ENCODE measurements at places on chromosomes 13 and 19.
A peak's percentile ranks its signal among the peaks of the same experiment; 100 is the strongest.

DNA sequence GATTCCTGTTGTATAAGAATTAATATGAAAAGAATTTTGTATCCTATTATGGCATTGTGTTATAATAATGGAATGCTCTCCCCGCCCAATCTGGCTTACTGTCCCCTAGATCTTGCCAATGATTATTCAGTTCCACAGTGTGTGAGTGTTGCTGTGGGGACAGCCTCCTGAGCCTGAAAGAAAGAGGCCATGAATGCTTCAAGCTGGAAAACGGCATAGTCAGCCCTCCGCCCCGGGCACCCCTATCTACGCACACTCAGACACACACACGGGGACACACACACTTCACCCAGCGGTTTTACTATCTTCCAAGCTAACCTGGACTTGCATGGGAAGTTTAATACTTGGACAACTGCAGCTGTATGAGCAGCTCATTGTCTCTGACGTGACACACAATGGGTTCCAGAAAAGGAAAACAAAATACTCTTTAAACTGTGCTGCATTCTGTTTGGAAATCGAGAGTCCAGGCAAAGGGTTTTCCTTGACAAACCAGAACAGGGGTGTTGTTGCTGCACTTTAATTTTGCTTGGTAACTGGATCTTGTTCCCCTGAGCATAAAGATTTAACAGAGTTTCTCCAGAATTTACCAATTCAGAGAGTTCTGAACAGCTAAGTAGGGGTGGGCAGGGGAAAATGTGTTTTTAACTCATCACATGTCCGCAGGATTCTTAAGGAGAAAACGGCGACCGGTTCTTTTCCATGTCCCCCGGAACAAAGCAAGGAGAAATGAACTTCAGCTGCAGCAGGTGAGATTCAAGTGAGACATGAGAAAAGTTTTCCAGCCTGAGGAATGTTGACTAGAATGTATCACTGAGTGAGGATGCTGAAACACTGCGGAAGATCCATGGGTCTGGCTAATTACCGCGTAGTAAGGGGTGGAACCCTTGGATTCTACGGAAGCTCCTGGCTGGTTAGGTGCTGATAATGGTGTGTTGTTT is 472.9 kb downstream of the FOXO1 start:
- DNase-seq, result no peak

- no peak for DNase-seq
These were observed 133.2 kb downstream of the VWA8 start for GRCh38 chr13:41827507-41828213.

DNA sequence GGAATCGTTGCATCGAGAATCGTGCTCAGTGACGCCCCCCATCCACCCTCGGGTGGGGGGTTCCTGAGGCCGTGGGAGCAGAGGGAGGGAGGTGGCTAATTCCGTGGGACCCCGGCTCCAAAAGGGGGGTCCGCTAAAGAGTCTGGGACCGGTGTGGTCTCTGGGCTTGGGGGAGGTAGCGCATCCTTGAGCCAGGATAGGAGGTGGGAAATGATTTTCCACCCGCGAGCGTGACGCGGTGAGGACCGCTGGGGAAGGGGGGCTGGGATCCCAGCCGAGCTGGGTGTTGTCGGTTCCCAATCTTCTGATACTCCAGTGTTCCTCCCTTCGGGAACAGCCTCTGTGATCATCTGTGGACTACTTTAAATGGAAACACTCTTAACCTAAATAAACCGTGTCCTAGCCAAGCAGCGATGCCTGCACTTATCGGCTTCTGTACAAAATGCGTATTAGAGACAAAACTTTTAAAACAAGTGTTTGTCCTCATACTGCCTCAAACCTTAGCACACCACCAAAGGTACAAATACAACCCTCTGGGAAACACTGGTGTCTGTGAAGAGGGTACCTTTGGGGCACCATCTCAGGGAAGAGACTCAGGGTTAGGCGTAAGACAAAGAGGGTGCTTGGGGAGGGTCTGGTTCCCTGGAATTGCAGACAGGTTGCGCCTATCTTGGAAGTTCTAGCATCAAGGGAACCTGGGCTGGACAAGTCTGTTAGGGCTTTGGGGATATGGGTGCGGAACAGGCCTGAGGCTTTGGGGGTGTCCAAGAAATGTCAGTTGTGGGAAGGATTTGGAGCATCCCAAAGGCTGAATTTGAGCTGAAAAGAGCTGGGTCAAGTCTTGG is 16.0 kb downstream of the KCNC3 start:
- no peak for DNase-seq

DNA sequence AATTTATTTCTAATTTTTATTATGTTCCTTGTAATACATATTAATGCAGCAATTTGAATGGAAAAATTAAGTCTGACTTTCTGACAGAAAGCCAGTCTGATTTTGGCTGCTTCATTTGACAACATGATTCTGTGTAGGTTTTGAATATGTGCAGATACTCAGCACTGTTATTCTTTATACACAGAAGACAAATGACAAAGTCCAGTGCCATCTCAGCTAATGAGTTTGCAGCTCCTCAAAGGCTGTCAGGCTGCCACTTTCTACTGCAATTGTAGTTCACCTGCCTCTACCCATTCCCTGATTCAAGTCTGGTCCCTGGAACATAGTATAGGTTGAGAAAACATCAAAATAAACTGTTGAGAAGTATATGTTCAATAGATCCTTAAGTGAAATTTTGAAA is 2.9 kb upstream of the CHAMP1 start:
- no peak for DNase-seq

GRCh38 chr19:15330801-15331418 is 1.4 kb downstream of the BRD4 start:
- no peak for DNase-seq

DNA sequence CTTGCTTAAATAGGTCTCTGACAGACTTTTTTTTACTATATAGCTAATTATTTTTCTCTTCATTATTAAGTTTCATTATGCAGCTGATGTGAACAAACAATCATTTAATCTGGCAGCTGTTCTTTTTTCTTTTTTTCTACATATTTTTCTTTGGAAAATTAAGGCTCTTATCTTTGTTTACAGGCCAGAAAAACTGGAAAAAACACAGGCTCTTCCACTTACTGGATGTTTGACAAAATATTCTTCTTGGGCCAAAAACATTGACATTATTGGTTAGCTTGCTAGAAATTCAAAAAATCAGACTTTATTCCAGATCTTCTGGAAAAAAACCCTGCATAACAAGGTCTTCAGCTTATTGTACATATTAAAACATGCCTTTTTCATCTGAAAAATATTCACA is 15.7 kb downstream of the ZNF66 start:
- no peak for DNase-seq

DNA sequence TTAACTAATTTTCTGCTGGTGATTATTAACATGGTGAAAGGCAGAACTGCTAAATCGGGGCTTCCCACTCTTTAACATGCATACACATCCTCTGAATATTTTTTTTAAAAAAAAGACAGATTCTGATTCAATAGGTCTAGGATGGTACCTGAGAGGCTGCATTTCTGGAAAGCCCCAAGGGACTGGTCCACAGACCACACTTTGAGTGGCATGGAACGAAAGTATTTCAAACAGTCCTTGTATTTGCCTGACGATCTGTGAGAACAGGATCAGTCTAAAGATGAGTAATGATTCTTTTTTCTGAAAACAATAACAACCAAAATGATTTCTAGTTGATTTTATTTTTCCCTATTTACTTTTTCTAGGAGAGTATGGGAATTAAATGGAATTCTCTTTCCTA is 16.7 kb upstream of the SPART start:
- no peak for DNase-seq

DNA sequence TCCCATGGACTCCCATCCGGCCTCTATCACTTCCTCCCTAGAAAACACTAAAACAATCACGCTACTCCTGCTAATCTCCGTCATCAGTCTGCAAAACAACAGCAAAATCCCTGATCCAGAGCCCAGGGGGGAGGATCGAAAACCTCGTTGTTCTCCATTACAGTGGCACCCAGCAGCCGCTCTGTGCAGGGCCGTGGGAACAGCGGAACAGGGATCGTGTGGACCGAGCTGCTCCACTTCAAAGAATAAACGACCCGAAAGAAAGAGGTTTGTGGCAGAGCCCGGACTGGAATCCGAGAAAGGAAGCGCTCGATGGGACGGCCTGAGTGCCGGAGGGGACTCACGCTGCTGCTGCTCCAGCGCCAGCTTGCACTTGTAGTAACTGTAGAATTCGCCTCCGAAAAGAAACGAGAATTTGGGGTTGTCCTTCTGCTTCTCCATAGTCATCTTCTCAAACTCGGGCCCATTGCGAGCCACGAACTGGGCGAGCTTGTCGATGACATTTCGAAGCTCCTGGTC is 652 bp downstream of the CHERP start:
- no peak for DNase-seq

GRCh38 chr19:56321989-56322440 is 7.4 kb upstream of the ZSCAN5A start:
- DNase-seq, result no peak

GRCh38 chr19:1076951-1077350 is 10.0 kb downstream of the ARHGAP45 start:
- peak; percentile 91 for DNase-seq

DNA sequence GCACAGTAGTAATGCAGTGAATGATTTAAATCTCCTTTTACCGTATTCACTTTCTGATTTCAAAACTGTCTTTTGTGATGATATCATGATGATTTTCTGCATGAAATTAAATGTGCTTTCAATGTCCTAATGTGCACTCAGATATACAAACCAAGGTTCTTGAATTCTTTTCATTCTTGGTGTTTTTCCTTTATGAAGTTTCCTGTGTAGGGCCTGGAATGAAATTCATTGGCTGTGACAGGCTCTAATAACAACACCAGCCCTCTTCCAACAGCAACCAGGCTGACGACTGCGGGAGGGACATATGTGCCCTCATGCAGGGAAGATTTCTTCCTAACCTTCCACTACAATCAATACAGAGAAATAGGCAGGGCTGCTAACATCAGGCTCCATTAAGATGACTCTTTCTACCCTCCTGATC is 1052.0 kb downstream of the DIAPH3 start:
- no peak for DNase-seq

DNA sequence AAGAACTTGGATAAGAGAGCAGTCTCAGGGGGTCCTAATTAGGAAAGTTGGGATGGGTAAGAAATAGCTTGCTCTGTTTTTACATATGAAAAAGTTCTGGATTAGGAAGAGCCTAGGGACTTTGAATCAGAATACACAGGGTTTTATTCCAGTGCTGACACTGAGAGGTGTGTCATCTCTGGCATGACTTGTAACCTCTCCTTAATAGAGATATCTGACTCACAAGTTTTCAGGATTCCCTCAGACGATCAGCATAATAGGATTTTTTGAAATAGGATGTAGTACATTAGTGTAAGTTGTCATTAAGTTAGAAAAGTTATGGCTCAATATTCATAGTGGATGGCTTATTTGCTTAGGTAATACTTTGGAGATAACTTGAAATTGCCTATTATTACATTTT is 555.2 kb upstream of the MIR17HG start:
- no peak for DNase-seq

DNA sequence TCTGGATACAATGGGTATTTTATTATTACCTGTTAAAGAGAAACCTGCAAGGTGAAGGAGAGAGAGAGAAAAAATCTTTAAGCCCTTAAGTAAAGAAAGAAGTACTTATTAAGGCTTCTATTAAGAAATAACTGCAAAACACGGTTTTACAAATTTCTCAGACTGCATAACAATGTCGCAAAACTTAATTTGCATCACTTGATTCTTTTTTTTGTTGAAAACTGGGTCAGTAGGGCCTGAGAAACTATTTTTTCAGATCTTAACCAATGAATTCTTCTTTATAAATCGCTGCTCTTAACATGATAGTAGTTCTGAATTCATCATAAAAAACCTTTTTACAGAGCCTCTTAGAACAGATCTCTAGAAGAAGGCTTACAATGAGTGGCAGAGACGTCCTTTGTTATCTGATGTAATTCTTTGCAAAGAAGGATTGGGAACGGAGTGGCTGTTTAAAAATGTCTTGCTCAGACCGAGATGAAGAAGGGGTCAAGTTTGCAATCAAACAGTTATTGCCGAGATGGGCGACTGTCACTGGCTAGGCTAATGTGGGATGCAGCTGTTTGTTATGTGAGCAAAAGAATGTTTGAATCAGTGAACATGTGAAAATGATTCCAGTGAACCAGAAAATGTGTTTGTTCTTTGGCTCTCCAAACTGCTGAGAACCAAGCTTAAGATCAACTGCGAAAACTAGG is 76.3 kb downstream of the ZNF536 start:
- DNase-seq, result no peak

- no peak for DNase-seq
These were observed 5.2 kb downstream of the LCP1 start for GRCh38 chr13:46176756-46177155.

- peak; percentile 99 for DNase-seq
These were observed at the start of the genes BCL2L12 and IRF3 for GRCh38 chr19:49665351-49666119. Gene BCL2L12, plus strand, starts transcription at chr19:49665933. Its CDS starts 760 bp downstream, at chr19:49666693. Gene IRF3, minus strand, starts transcription at chr19:49665857. Its CDS starts 1,019 bp downstream, at chr19:49664838.

- DNase-seq, result no peak
These were observed 18.9 kb upstream of the CLDN10 start for GRCh38 chr13:95533545-95534160.

DNA sequence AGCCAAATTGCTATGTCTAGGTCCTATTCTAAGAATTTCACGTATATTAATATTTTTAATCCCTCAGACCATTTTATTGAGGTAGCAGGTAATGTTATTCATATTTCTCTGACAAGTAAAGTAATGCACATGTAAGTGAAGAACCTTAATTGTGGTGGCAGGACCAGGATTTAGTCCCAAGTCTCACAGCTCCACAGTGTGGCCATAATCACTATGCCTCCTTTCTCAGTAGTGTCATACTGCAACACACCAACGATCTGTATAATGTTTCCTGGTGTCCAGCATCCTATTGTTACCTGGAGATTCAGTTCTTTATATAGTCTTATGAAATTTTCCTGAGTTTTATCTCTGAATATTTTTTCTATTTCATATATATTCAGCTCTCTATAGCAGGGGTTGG is 340.3 kb downstream of the OLFM4 start:
- no peak for DNase-seq

GRCh38 chr19:13478576-13478975 is 27.7 kb downstream of the CACNA1A start:
- DNase-seq, result no peak

DNA sequence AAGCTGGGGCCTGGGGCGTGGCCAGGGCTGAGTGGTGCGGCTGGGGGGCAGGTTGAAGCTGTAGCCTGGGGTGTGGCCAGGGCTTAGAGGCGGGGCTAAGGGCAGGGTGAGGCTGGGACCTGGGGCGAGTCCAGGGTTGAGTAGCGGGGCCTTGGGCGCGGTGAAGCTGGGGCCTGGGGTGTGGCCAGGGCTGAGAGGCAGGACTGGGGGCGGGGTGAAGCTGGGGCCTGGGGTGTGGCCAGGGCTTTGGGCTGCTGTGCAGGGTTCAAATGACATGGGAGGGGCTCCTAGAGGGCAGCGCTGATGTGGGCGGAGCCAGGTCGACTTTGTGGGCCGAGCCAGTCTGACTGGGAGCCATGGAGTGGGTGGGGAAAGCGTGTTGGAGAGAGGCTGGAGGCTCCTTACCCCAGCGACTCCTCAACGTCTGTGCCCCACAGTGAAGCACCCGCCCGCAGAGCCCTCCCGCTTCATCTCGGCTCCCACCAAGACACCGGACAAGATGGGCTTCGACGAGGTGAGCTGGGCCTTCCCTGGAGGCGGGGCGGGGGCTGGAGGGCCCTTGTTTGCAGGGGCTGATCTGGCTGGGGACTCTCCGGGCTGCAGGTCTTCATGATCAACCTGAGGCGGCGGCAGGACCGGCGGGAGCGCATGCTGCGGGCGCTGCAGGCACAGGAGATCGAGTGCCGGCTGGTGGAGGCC is 21.5 kb downstream of the COLGALT1 start:
- no peak for DNase-seq
